Esophagus squamous epithelium (tissue), 5 donors: ENCODE measurements at places on chromosomes 4 and X.

DNA sequence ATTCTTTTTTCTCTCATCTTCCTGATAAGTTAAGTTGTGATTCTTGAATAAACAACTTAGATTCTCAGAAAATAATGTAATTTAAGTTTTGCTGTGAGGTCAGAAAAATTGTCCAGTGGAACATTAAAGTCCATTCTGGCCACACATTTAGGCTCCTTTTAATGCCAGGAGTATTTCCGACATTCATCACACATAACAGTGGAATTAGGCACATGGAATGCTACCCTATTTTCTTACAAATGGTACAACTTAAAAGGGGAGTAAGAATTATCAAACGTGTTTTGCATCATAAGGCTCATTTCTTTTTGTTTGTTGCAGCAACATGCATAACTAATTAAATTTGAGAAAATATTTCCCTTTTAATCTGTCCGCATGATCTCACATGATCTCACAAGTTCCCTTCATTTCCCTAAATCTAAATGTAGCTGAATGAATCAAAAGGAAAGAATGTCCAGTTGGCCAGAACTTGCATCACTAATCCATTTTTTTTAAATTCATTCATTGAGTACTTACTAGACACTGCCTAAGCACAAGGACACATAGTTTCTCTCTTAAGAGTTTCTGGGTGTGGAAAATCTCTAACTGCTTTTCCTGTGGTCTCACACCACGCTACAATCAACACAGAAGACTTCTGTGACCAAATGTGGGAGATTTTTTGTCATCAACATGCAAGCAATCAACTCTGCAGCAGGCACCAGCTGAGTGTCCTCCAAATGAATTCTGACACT, 22.0 kb downstream of the SPARCL1 start:
- DNase-seq, result no peak

DNA sequence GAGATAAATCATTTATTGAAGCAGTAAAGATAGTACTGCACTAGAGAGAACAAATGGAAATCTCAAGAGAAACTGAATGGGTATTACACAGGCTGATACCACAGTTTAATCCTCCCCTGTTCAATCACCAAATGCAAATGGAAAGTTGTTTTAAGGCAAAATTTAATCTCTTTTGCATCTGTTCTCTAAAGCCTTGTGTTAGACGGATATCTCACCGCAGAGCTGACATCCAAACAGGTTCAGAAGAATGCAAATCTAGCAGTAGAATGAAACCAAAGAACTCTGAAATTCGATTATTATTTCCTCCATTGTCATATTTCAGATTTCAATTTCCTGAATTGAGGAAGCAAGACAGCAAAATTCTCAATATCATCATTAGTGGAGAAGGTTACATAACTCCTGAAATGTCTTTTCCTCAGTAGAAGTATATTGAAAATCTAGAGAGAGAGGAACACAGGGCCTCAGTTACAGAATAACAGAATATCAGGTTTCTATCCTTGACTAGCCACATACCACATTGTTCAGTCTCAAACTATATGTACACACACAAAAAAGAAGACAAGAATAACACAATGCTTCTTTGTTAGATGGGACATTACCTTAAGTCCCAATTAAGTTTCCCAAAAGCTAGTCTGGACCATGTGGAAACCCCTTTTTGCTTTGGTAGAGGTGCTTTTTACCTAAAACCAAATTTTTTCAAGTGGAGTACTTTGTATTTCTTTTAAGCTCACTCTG, 94.1 kb upstream of the BANK1 start:
- DNase-seq, result no peak

GRCh38 chrX:17546356-17546755, 171.4 kb downstream of the NHS start:
- DNase-seq, result no peak

DNA sequence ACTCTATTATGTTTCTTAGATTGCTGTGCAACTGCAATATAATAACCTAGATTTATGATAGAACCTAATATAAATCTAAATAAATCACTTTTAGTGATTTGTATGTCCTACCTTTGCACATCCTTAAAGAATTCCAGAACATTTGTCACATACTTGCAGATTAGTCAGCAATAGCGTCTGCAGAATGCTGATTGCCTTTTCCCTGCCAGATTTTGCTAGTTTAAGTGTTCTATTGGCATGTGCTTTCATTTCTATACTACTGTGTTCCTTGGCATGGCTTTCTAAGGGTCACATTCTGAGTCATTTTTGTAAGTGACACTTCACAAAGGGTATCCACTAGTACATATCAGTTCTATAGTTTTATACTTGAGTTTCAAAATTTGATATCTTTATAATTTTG, 303.1 kb upstream of the GIMD1 start:
- DNase-seq, result no peak

DNA sequence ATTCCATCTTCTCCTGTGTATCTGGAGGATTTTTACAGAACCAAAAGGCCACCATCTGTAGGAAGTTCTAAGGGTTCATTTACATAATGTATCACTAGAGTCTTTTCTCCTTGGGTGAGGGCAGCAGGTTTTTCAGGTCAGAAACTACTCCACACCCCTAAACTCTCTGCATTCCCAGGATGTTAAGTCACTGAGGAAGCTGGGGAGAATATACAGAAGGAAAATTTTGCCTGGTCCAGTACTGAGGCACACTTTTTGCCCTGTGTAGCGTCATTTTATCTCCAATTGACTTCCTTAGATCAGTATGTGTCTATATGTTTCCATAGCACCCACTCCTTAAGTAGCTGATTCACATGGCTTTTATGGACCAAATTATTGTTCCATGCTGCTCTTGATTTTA, 17.0 kb downstream of the XKRX start:
- DNase-seq, result no peak

DNA sequence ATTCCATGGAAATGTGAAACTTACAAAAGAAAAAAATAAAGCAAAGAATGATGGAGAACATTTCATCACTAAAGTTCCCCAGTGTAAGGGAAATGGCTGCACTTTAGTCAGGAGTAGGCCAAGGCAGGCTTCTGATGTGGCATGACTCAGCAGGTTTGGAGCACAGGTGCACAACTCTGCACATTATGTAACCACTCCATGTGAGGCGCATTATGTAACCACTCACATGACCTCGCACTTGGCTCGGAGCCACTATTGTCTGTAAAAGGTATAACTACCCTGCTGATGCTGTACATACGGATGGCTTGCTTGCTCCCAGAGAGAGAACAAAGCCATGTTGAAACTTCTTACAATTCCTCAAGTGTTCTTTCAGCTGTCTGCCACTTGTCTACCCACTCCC, 727.6 kb downstream of the TRAM1L1 start:
- no peak for DNase-seq

GRCh38 chr4:7607156-7607910, 172.6 kb upstream of the PSAPL1 start:
- DNase-seq, result no peak

DNA sequence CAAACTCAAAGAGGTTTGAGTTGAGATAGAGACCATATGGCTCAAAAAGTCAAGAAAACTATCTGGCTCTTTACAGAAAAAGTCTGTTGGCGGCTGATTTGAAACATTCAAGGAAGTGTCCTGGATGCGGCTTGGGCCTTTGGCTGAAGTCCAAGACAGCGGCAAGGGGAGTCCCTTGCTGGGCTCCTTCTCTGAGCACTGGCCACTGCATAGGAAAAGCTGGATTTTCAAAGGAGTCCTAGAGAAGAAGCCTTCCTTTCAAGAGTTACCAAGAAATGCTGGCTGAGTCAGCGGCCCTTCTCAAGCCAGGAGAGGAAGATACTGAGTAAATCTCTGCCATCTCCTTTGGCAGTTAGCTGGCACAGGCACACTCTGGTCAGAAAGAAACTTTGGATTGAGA, 12.1 kb downstream of the APLN start:
- no peak for DNase-seq

GRCh38 chr4:35147761-35148160, 1096.6 kb downstream of the ARAP2 start:
- DNase-seq, result no peak

DNA sequence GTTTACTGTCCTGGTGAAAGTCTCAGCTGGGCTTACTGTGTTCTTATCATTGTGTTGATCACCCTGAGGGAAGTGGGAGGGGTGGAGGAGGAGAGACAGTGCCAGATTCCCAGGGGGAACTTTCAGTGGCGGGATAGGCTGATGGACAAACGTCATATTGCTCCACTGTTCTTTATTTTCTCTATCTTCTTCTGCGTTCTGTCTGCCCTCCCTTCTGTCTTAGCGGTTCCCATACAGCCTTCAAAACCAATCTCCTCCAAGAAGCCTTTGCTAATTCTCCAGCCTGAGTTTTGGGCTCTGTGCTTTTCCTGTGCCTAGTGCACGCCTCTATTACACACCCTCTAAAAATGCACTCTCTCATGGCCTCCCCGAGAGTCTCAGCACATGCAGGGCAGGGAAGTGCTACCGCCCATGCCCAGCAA, 448.7 kb upstream of the FAT1 start:
- no peak for DNase-seq
